ENCODE measurements at places on chromosomes 13 and 19. TPM values are rescaled to one million over a fixed set of nuclear protein-coding genes. Genes with fewer than 3 reads are reported as not detected.

UBE2L5 gene
- not detected for total RNA-seq

DNA sequence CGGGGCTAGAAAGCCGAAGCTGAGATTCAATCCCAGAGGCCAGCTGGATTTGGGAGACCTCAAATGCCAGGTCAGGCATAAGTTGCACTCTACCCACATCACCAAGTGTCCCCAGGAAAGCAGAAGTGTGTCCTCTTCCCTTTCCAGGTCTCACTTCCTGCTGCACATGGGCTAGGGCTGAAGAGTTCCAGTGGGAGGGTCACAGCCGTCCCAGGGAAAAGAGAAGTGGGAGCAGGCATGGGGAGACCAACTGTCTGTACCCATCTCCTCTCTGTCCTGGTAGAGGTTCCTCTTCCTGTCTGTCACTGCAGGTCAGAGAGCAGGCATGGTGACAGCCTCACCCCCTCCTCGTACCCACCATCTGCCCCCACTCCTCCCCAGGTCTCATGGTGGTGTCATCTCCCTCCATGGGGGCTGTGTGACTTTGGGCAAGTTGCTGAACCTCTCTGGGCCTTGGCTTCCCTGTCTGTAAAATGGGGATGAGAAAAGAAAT, 14.8 kb downstream of the AXL start:
- no peak overlapping the region for H3K27ac ChIP-seq
- H3K36me3 ChIP-seq: no peaks in the 10 kb centered on the region
- no peaks in the 10 kb centered on the region for H3K27me3 ChIP-seq
- no peak for DNase-seq

FBN3 gene
- not detected for total RNA-seq

DNA sequence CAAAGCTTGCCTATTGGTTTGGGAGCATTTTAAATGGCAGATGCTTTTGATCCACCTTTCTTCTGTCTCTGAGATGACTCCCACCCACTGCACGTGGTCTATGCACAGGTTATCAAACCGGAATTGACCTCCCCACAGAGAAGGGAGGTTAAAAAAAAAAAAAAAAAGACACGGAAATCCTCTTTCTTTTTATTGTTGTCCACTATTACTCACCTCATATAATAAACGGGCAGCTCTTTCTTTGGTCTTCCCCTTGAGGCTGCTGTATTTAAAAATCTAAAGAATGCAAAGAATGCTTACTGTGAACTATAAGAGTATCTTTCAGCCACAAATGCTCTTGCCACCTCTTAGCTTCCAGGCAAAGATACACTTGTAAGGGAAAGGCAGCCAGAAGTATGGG, 329.7 kb downstream of the NDFIP2 start:
- no peaks in the 10 kb centered on the region for H3K36me3 ChIP-seq
- no peak for DNase-seq
- no peak overlapping the region for H3K4me3 ChIP-seq
- H3K27ac ChIP-seq: no peak overlapping the region

Measured in naive thymus-derived CD4-positive, alpha-beta T cell (primary cell).